ENCODE measurements at places on chromosomes 3 and 15.

GRCh38 chr15:74294010-74294409 lies 57.9 kb downstream of the CCDC33 start:
- DNase-seq: no peak

GRCh38 chr15:66778716-66779115 lies 76.7 kb downstream of the SMAD6 start:
- no peak for DNase-seq

- DNase-seq: no peak
Measured at GRCh38 chr3:102036017-102036416, 186.7 kb downstream of the NFKBIZ start.

DNA sequence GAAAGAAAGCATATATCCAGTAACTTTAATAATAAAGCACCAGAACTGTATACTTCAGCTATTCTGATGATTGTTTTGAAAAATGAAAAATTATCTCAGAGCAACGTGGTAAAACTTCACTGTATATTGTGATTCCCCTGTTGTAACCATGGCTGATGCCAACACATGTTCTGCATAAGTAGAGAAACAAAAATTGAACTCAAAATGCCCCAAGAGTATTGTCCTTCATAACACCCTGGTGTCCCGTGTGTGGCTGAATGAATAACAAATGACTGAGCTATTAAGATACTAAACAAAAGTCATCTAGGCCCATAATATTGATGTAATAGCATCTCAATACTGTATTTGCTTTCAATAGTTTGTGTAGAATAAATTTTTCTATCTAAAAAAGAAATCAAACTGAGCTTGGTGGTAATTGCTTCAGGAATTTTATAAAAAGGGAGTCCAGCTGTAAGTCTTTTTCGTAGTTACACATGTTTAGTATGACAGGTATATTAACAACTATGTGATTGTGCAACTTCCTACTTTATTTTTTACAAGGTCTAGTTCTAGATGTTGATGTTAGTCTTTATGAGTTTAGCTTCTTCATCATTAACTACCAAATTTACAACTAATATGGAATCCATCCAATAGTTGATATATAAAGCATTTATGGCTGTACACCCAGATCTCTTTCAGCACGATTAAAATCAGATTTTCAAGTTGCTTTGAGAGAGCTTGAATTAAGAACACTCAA lies 623.8 kb upstream of the AGTR1 start:
- no peak for DNase-seq

DNA sequence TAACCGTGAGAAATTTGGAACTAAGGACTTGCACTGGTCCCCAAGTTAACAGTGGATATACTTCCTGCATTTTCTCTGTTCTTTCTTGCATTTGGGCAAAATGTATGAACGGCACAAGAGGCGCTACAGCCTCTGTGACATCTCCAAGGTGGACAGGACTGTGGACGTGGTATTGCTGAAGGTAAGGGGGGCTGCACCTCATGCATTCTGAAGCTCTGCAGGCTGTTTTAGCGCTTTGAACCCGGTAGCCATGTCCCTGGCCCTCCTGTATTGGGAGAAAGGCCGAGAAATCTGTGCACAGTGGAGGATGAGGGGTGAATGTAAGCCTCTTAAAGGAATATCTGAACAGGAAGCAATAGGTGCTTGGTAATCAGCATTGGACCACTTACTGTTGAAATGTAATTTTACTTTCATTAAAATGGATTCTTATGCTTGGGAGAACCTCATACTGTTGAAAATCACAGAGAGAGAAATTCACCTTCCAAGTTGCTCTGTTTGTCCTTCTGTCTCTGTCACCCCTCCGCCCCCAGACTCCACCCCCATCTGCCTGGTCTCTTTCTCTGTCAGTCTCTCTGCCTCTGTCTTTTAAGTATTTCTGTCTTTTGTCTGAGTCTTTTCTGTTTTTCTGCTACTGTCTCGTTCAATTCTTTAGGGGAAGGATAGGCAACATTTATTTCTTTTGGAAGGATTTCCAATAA lies 174.6 kb downstream of the KLHL25 start:
- DNase-seq: peak; percentile 8

DNA sequence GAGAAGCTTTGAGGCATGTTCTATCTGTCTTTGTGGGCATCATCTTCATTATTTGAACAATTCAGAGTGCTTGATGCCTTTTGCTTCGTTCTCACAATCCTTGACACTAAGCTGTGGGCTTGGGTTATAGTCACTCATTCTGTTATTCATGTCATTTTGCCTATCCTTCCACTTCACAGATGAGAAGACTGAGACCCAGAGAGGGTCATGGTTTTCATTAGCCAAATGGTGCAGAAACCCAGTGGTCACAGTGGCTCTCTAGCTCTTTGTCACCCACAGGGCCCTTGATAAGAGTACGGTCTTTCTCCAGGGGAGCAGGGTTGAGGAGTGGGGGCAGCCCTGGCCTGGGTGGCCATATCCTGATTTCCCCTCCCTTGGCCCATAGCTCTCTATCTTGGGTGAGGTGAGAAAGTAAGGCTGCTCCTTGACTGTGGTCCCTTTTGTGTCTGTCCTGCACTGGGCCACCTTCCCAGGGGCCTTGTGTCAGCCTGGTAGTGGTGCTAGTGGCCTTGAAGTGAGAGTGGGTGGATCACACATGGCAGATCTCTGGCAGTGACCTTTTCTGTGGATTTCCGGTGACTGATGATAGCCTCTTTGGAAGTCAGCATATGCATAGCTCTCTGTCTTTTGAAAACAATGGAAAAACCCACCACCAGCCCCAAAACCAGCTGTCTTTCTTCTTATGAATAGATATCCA lies 130.1 kb downstream of the IGF1R start:
- no peak for DNase-seq

GRCh38 chr15:28101201-28101600 lies 2.1 kb upstream of the OCA2 start:
- DNase-seq: no peak

- no peak for DNase-seq
Measured at GRCh38 chr3:149180057-149180573, 41.5 kb downstream of the CP start.

GRCh38 chr3:181741417-181741816 lies 29.7 kb downstream of the SOX2 start:
- DNase-seq: no peak

DNA sequence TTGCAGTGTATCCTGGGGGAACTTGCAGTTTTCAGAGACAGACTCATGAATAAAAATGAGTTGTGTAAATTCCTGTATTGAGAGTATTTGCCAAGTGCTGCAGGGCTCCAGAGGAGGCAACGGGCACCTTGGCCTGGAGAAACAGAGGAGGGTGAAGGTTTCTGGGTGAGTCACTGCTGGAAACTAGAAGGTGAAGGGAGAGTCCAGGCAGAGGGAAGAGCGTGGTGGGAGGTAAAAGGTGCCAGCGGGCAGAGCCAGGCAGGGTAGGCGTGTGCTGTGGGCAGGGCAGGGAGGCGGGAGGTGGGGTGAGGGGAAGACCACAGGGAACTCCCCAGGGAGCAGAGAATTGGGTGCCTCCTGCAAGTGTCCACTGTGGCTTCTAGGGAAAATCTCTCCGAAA lies 120.8 kb downstream of the SLCO3A1 start:
- no peak for DNase-seq

GRCh38 chr3:64432870-64433269 lies 207.6 kb upstream of the PRICKLE2 start:
- no peak for DNase-seq

- no peak for DNase-seq
Measured at GRCh38 chr3:148367756-148368155, 329.9 kb upstream of the AGTR1 start.

DNA sequence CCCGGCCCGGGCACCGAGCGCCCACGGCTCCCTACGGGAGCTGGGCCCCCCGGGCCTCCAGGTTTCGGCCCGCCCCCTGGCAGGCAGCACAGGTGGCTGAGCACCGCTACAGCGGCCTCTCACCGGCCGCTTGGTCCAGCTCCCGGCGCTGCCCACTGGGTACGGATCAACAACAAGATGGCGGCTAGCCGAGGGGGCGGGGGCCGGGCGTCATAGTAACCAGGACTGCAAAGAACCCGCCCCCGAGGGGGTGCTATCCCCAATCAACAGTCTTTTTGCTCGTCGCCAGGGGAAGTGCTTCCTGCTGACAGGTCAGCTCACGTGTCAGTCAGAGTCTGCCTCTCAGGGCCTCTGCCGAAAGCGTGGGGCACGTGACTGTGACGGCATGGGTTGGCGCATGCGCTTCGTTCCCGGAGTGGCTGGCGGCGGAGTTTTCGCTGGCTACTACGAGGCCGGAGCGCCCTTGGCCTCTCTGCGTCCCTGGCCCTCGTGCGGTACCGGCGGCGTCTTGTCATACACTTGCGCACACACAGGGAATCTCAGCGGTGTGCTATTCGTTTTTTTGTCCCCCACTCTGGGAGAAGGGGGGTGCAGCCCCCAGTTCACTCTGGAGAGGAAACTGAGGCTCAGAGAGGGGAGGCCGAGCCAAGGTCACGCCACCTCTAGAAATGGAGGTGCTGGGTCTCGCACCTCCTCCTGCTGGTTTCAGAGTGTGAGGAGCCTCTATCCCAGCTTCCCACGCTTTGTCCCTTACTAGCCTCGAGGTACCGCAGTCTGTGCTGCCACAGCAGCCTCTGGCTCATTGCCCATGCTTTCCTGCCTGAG lies at the start of gene IP6K1:
Gene IP6K1, minus strand, starts transcription at position 186 of the 825 bp plus-strand sequence. CDS start 38,502 bp downstream, outside the sequence.
- peak; percentile 99 for DNase-seq

GRCh38 chr3:43423639-43424038 lies 137.3 kb downstream of the SNRK start:
- DNase-seq: no peak

- DNase-seq: no peak
Measured at GRCh38 chr3:136350557-136350956, 100.4 kb downstream of the PCCB start.

GRCh38 chr3:49511639-49512038 lies 41.6 kb downstream of the DAG1 start:
- no peak for DNase-seq

- no peak for DNase-seq
Measured at GRCh38 chr3:127786353-127787070, 35.8 kb downstream of the MGLL start.

DNA sequence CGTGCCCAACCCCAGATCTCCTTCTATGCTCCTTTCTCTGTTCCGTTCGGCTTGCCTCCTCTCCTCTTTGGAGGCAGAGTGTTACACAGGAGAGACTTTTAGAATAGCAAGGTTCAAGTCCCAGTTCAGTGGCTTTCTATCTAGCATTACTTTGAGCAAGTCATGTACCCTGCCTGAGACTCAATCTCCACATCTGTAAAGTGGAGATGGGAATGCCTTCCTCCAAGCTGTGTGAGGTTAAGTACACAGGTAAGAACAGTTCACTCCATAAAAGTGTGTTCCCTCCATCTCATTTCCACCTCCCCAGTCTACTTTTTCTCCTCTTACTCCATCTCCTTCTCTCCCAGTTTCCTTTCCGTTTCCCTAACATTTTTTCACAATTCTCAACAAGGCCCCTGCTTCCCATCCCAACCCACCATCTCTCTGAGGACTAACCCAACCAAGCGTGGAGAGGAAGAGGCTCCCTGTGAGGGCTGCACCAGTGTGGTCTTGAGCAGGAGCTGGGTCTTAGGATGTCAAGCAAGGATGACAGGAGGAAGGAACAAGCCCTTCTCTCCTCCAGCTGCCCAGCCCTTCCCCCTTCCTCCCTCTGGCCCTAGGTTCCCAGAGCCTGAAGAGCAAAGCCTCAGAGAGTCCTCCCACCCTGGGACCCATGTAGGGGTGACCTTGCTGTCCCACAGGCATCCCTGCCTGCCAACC lies 6.4 kb downstream of the ATP8B4 start:
- DNase-seq: no peak

DNA sequence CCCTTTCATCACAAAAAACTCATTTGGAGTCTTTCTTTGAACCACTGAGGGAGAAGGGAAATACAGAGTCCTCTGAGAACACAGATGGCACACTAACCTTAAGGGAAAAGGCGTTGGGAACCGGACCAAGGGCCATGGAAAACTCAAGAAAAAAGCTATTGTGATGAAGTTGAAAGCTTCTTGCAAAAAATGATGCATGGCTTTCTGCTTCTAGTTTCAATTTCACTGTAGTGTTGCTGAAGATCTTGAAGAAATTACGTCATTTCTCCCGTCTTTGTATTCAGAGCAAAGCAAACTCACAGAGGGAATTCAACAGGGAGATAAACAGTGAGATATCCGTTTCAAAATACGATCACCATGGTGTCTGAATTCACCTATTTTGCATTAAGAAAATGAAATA lies 642.3 kb upstream of the ADAMTS9 start:
- DNase-seq: no peak

GRCh38 chr15:71651750-71652186 lies 158.6 kb upstream of the NR2E3 start:
- no peak for DNase-seq

- no peak for DNase-seq
Measured at GRCh38 chr3:58180940-58181587, 29.7 kb downstream of the DNASE1L3 start.

DNA sequence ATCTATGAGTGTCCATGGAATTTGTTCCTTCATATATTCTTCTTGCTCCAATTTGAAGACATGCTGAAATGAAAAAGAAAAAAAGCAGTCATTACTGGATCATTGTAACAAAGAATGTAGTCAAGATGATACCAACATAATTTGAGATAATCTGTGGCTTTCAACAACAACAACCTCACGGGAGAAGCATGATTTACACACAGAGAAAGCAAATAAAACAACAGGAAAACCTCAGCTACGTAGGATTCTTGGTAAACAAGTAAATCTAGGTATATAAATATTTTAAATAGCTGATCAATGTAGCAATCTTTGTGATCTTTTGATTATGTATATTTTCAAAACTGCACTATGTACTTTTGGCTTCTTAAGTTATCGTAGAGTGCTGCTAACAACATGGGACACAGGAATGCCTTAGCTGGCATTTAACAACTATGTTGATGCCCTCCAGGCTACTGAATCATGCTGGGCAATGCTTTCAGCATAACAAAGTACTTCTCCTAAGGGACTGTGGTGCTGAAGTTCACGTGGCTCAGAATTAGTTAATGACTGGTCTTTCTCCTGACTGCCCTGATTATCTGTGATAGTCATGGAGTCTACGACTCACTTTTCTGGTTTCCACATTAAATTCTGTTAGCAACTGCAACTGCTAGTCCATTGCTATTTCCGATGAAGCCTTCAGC lies 96.5 kb upstream of the MYO5C start:
- no peak for DNase-seq

DNA sequence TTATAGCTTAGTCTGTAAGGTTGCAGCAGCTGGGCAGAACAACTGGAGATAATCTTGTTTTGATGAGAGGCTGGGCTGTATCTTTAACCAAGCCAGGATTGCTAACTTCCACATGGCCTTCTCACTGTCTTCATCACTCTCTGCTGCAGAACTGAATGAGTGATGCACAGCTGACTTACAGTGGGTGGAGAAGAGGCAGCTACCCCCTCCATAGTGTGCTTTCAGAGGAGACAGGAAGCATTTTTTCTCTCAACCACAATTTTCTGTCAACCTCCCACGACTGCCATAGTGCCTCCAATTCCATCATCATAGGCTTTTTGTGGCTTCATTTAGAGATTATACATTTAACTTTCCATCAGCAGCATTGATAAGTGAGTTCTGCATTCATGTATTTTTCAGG lies 168.2 kb downstream of the CLSTN2 start:
- DNase-seq: no peak

- DNase-seq: no peak
Measured at GRCh38 chr15:43390723-43391122, 19.8 kb downstream of the TUBGCP4 start.

GRCh38 chr3:15973940-15974339 lies 176.2 kb upstream of the ANKRD28 start:
- no peak for DNase-seq
